ENCODE measurements at places on chromosomes 12 and 14.

- DNase-seq = no peak
These were observed 1.1 kb upstream of the RPL41 start for GRCh38 chr12:56115329-56115728.

GRCh38 chr14:101040538-101041442 is 137.3 kb upstream of the RTL1 start:
- DNase-seq = no peak

DNA sequence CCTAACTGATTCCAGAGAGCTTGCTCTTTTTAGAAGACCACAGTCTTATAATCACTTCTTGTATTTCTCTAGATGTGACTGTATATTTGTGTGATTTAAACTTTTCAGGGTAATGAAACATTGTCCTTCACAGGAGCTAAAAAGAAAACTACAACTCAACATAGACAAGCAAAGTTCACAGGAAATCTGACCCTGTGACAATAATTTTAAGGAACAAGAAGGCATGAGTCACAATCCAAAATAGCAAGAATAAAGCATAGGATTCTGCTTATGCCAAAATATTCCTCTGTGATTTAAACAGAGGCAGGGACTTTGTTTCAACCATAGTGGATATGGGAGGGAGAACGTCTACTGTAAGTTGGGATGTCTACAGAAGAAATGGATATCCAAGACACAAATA is 44.3 kb downstream of the GPR65 start:
- no peak for DNase-seq

DNA sequence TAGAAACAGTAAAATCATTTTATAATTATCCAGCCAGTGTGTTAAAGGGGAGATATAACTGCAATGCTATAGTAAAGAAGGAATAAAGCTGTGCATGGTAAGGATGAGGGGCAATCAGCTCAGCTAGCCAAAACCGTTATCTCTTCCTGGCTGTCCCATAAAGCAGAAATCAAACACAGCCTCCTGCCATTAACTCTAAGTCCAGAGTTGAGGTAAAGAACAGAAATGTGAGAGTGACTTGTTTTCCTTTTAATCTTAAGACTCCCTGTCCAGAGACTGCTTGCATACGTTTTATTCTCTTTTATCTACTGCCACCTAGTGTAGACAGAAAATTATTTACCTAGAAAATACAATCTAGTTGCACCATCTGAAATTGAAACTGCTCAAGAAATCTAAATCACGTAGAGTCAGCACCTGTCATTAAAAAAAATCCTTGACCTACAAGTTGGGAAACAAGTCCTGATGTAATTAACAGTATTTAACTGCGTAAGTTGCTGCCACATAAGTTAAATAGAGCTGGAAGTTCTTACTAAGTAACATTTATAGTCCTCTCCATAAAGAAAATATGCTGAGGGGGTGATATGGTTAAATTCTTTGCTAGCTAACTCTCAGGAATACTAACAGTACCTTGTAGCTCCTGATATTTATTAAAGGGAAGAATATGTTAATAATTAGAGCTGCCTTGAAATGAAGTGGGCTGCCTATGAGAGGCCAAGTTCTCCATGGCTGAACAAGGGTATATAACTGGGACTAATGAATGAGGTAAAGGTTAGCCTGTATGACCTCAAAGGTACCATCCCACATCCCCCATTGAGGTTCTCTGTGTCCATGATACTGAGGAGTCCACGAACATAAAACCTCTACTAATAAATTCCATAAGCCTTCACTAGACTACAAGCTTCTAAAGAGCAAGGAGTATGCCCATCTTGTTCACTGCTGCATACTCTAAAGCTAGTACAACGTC is 62.7 kb downstream of the GALNT4 start:
- peak; percentile 72 for DNase-seq

DNA sequence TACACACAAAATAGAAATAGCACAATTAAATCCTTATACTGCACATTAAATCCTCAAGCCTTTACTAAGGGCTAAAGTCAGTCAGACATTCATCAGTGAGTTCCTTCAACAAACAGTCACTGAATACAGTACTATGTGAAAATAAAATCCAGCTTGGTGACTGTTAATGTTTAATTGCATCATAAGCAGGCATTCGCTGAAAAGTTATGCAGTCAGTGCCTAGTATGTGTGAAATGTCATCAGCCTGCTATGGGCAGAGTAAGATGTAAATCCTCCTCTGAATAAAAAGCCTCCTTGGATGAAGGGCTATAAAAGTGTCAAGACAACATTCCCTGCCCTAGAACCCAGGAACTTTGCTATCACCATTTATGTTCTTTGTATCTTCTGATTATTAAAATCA is 116.4 kb downstream of the PRICKLE1 start:
- DNase-seq = no peak

- DNase-seq = no peak
These were observed 23.6 kb downstream of the MMAB start for GRCh38 chr12:109549613-109550270.

DNA sequence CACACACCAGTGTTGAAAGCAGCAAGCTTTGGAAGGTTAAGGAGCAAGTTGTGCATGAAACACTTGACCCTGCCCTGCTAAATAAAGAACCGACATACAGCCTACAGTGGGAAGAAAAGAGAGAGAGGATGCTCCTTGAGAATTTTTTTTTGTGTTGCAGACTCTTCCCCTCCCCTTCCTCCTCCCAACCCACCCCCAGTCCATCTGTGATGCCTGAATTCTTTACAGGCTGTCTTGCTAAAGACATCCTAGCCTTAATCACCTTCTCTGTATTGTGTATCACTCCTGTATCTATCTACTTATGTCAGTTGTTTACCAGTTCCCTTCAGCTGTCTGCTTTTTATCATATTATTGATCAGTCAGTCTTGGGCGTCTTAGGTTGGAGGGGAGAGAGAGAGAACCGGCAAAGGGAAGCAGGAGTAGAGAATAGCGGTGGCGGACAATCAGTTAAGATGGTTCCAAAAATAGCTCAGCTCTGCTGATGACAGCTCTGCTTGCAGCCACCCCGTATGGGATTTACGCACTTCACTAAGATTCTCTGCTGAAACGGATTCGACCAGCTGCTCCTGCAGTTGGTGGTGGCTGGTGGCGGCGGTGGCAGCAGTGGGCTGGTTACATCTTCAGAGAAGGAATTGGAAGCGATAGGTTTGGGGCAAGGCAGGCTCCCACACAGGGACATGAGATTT is 664.7 kb downstream of the NRXN3 start:
- peak; percentile 3 for DNase-seq

DNA sequence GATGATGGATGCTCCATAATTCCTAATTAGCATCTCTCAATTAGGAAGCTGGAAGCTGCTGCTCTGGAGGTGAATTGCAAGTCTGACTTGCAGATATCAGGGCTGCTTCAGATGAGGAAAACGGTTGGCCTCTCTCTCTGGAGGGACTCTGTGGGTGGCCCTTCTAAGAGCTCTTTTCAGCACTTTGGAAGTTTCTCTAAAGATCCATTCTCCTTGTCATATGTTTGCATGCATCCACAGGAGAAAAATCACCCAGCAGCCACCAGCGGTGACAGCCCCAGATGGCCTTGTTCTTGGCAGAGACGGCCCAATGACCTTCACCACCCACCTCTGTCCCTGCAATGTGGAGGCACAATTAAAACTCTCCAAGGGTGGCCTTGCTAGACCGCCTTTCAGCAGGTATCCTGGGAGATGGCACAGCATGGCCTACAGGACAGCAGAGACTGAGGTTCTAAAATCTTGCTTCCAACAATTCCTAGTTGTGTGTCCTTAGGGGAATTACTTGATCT is 42.3 kb downstream of the KSR2 start:
- no peak for DNase-seq

DNA sequence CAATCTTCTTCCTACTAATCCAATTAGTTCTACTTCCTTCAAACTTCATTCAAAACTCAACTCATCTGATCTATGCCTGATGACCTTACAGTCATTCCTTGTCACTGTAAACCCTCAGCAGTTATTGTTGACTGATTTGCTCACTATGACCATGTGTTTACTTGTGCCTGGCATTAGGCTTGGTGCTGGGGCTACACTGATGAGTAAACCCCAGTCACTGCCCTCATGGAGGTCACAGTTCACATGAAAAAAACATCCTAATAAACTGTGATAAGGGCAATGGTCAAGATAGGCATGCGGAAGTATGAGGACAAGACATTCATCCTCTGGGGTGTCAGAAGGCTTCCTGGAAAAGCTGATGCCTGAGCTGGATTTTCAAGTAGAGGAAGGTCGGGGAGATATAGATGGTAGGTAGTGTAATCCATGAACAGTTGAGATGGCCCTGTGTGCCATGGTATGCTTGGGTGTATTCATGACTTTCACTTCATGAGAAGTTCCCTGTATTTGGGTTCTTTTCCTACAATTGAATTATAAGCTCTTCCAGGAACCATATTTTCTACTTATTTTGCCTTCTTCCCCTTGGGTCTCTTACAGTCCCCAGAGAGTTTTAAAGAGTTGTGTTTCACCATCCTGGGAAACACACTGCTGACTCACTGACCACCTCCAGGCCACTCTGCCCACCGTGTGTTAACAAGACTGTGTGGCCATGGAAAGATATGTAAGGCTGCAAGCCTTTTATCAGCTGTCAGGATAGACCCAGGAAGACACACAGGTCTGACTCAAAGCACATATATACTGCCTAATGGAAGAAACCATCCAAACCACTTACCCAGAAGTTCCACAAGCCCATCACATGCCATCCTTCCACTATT is 38.7 kb upstream of the DUSP6 start:
- DNase-seq = no peak

GRCh38 chr12:12221560-12221959 is 45.3 kb downstream of the LRP6 start:
- DNase-seq = no peak

DNA sequence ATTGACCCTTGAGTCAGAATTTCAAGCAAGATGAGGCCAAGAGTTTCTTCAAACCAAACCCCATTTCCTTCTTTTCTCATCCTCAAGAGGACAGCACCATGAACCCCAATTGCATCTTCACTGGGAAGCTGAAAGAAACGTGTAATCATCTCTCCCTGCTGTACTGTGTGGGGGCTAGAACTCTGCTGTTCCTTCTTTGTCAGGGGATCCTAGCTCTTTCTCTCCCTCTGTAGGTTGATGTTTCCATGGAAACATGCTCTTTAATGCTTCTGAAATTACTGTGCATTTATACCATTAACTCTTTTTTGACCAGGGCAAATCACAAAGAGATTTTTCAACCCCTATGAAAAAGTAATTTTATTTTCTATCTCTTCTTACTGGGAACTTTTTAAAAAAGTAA is 295.1 kb downstream of the GRIN2B start:
- no peak for DNase-seq

- DNase-seq = no peak
These were observed 1065.0 kb downstream of the LRFN5 start for GRCh38 chr14:42671636-42672035.

- DNase-seq = no peak
These were observed 48.8 kb downstream of the SYNE2 start for GRCh38 chr14:63901434-63902085.

DNA sequence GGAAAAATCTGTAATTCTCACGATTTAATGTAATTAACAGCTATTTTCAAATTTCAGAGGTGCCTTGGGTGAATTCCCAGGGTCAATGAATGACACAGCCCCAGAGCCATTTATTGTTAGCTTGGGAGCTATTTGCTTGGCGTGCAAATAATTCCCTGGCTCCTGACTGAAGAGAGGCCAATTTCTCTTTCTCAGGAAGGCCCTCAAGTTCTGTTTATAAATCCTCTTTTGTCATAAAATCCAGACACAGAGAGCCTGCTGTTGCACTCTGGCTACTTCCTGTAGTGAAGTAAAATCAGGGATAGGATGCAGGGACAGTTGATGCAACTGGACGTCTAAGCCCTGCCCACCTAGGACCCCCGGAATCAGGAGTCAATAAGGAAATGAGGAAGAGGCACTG is 154.3 kb downstream of the TMX1 start:
- DNase-seq = peak; percentile 12

GRCh38 chr14:99412117-99413061 is 68.3 kb downstream of the SETD3 start:
- DNase-seq = no peak

- DNase-seq = no peak
These were observed 83.8 kb upstream of the PLEKHG7 start for GRCh38 chr12:92619026-92619425.

- DNase-seq = no peak
These were observed 170.5 kb downstream of the TSPAN9 start for GRCh38 chr12:3247629-3248161.

GRCh38 chr12:96103067-96103644 is 67.8 kb upstream of the LTA4H start:
- DNase-seq = no peak

- no peak for DNase-seq
These were observed 114.3 kb downstream of the BCL11B start for GRCh38 chr14:99157676-99158075.

DNA sequence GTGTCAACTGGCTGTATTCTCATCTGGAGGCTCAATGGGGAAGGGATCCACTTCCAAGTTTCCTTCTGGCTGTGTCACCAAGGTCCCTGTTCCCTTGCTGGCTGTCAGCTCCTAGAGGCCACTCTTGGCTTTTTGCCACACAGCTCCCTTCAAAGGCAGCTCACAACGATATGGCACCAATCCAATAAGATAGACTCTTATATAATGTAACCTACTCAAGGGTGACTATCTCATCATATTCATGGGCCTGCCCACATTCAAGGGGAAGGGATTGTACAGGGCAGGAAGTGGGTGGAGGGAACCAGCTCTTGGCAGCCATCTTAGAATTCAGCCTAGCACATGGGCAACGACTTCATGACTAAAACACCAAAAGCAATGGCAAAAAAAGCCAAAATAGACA is 98.7 kb upstream of the PLXNC1 start:
- DNase-seq = no peak

- no peak for DNase-seq
These were observed 84.7 kb downstream of the GALNT4 start for GRCh38 chr12:89439941-89440340.

DNA sequence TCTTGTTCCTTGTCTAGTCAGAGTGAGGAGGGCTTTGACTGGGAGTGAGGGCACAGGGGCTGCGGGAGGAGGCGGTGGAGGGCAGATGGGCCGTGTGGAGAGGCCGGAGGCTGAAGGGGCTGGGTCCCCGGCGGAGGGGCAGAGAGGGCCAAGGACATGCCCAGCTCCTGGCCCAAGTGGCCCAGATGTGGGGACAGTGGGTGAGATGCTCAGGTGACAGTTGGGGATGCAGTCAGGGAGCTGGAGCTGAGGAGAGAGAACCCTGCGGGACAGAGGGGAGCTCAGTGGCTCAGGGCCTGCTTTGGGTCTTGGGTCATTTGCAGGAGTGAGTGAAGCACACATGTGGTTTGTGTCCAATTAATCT is 26.5 kb upstream of the PLD4 start:
- DNase-seq = no peak

GRCh38 chr12:25151476-25151875 is 43.5 kb downstream of the DNAI7 start:
- no peak for DNase-seq

- no peak for DNase-seq
These were observed 4.3 kb downstream of the STRAP start for GRCh38 chr12:15886372-15887042.

DNA sequence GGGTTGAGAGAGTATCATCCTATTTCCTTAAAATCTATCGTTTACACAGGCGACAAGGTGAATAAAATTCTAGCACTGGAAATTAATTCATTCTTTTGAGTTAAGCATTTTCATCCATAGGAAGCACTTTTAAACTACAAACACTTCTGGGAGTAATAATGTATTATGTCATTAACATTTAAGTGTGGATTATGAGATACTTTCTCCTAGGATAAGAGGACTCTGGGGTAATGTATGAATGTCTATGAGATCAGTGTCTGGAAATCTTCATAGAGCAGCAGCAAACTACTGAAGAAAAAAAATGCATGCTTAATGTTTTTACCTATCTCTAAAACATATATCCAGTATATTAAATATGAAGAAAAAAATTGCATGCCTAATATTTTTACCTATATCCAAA is 86.9 kb downstream of the EPS8 start:
- no peak for DNase-seq

- no peak for DNase-seq
These were observed 36.0 kb downstream of the GCH1 start for GRCh38 chr14:54866588-54866987.

All from midbrain (tissue), 1 donor.